Activated naive CD4-positive, alpha-beta T cell (primary cell): ENCODE measurements at places on chromosomes 3 and 15.

- no peak for DNase-seq
Measured at GRCh38 chr3:110459021-110459420, 612.6 kb upstream of the NECTIN3 start.

DNA sequence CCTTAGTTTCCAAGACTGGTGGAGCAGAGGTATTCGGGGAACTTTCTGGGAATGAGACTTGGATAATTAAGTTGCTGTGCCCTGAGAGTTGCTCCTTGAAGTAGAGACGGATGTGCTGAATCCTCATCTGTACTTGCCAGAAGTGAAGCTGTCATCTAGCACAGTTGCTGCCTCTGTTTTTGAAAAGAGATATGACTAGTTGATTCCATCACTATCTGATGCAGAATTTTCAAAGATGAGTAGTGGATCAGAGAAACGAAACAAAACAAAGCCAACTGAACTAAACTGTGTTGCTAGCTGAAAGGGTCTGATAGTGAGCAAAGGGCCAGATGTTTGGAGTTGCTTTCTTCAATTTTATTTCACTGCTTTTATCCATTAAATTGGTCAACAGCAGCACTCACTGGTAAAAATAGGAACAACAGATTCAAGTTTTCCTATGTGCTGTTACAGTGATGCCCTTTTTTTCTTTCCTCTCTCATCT is 52.7 kb downstream of the MITF start:
- DNase-seq, result no peak

DNA sequence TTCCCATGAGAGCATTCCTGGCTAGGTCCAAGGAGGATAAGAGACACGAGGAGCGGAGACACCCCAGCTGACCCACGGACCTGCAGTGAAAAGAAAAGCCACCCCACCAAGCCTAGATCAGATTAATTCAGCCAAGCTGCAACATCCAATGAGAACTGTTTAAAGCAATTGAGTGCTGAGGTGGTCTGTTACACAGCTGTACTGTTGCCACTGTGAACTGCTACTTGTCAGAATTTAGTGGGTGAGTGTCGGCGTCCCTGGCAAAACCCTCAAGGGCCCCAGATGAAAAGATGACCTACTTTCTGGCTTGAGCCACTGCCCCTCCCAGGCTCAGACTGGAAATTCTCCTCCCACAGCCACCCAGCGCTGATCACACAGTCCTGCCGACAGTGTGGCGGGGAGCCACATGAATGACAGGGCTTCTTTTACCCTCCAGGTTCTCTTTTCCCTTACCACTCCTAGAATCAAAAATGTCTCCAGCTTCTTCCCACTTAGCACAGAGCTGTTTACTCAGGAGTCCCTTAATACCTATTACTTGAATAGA is 26.4 kb upstream of the KBTBD12 start:
- no peak for DNase-seq

GRCh38 chr3:55770077-55770476 is 283.0 kb upstream of the WNT5A start:
- no peak for DNase-seq

GRCh38 chr3:151877269-151877668 is 3.8 kb downstream of the SUCNR1 start:
- no peak for DNase-seq

- DNase-seq, result no peak
Measured at GRCh38 chr15:47399100-47399499, 318.2 kb upstream of the SEMA6D start.

GRCh38 chr3:129793942-129794310 is 99.6 kb downstream of the TMCC1 start:
- no peak for DNase-seq

DNA sequence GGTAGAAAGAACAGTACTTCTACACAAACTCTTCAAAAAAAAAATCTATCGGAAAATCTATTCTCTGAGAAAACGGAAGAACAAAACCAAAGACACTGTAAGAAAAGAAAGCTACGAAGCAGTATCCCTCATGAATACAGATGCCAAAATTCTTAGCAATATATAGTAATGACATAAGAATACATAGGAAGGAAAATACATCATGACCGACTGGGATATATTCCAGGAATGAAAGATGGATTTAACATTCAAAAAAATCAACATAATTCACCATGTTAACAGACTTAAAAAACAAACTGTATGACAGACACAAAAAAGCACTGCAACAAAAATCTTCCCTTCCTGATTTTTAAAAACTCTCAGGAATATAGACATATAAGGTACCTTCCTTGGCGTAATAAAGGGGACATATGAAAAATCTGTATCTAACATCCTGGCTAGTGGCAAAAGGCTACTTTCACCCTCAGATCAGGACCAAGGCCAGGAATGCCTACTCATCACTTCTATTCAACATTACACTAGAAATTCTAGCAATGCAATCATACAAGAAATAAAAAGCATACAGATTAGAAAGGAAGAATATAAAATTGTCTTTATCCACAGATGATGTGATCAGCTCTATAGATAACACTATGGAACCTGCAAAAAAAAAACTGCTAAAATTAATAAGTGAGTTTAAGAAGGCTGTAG is 77.6 kb upstream of the XXYLT1 start:
- DNase-seq, result no peak

- no peak for DNase-seq
Measured at GRCh38 chr3:28118087-28118486, 123.3 kb upstream of the CMC1 start.

DNA sequence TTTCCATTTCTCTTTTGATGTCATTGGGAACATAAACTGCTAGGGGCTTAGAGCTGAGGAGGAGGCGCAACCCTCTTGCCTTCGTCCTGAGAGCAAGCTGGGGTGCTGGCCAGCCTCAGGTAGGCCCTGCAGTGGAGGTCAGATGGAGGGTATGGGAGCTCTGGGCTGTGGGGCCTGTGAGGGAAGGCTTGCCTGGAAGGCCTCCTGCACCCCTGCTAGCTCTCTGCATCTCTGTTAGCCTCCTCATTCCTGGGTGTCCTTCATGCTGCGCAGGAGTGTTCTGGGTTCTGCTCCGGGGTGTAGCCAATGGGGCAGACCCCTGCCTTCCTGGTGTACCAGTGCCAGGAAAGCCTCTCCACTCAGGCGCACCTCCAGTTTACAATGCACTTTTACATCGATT is 11.8 kb downstream of the GP5 start:
- no peak for DNase-seq

DNA sequence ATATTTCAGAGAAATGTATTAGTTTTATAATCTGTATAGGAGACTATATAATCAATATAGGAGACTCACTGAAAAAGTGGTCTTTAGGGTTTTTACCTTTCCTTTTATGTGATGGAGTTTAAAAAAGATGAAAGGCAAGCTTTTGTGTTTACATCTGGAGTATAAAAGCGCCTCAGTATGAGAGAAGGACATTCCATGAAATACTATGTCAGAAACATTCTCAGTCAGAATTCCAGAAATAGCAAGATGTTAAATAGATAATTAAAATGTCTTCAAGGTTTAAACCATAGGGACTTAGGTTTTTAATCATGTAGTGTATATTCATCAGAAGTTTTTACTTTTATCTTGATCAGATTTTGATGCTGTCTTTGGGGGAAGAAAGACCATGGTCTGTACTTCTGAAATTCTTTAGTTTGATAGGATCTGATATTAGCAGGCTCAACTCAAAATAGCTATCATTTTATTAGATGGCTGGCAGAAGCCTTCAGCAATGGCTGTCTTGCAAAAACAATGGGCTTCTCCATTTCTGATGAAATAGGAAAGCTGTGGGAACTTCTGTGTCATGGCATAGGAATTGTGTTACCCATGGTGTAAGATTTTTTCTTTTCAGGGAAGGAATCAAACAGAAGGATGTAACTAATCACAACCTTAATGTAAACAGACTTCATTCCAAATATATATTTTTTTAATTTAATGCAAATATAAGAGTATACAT is 209.6 kb upstream of the PLSCR5 start:
- no peak for DNase-seq

GRCh38 chr3:129195731-129196256 is 12.1 kb upstream of the CNBP start:
- DNase-seq, result no peak

DNA sequence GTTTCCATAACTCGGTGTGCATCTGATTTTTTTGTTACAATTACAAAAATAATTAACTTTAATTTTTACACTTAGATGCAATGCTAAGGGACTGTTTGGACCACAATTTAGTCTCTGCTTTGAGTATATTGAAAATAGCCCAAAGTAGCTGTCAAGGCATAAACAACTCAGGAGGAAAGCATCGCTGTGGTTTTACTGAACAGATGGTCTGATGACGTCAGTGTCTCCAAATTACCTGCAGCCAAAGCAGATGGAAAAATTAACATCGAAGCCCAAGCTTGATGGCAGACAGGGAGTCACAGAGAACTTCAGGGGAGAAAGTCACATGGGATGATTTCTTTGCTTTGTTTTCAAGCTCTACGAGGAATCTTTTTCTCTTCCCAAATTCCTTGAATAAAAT is 83.1 kb upstream of the PLCL2 start:
- no peak for DNase-seq
